T follicular helper cell (primary cell): ENCODE measurements at places on chromosomes 6 and 20.

DNA sequence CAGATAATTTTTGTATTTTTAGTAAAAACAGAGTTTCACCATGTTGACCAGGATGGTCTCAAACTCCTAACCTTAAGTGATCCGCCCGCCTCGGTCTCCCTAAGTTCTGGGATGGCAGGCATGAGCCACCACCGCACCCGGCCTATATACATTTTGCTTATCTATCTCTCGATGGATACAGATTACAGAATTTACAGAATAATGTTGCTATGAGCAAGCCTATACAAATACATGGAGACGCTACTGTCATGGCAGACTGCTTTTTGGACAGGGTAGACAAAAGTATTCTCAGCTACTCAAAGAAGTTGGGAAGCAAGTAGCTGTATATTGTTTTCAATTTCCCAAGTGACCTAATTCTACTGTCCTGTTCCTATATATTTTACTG, 1.6 kb downstream of the HSPA1L start:
- DNase-seq: no peak

DNA sequence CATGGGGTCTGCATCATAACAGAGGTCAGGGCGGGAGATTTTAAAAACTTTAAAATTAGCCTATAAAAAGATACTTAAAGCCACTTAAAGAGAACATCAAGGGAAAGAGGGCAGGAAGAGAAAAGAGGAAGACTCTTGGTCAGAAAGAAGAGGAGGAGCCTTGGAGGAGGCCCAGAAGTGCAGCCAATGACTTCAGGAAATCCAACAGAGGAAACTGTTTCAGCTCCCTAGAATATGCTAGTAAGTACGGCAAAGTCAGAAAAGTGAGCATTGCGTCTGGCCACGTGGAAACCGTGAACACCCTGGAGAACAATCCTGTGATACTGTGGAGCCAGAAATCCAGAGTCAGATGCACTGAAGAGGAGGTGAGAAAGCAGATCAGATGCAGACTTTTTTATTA, 22.5 kb upstream of the NHSL1 start:
- no peak for DNase-seq

GRCh38 chr20:853406-853996, 20.0 kb downstream of the FAM110A start:
- DNase-seq: no peak

DNA sequence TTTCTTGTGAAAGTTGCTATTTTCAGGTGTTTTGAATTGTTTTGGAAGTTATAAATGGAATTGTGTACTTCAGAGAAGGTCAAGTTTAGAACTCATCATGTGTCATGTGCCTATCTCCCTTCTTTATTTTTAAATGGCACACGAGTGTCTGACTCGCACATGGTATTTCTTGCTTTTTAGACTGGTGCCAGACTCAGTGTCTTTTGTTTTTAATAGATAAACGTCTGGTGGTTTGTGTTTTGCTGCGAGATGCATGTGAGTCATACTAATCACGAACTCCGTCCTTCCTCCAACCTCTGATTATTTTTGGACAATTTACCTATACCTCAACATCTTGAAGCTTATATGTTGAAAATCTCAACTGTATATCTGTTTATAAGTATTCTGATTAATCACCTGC, 292.1 kb downstream of the CDKAL1 start:
- DNase-seq: no peak

DNA sequence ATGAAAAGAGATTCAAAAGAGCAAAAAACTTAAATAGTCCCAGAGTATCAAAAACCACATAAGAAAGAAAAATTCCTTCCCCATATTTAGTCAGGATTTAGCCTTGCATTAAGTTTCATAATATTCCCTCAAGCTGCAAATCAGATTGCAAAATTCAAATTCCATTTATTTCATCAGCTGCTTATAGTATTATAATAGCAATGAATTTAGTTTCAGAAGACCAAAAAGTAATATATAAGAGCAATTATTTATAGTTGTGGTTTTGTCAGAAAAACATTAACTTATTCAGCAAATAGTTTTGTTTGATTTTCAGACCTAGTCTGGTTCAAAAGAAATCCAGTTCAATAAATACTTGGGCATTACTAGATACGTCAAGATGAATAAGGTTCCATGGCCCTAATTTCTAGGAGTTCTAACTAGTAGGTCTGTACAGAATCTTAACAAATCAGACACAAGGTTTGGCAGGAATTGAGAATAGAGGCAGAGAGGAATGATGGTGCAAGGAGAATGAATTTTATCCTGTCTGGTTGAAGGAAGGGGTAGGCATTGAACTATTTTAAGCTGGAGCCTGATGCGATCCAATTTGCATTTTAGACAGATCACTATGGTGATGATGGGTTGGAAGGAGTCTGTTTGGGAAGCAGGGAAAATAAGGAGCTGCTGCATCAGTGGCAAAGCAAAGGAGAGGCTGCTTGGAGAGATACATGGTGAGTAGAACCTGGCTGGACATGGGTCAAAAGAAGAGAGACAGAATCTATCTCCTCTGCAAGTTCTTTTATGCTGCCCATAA, 163.9 kb upstream of the STXBP5 start:
- no peak for DNase-seq

DNA sequence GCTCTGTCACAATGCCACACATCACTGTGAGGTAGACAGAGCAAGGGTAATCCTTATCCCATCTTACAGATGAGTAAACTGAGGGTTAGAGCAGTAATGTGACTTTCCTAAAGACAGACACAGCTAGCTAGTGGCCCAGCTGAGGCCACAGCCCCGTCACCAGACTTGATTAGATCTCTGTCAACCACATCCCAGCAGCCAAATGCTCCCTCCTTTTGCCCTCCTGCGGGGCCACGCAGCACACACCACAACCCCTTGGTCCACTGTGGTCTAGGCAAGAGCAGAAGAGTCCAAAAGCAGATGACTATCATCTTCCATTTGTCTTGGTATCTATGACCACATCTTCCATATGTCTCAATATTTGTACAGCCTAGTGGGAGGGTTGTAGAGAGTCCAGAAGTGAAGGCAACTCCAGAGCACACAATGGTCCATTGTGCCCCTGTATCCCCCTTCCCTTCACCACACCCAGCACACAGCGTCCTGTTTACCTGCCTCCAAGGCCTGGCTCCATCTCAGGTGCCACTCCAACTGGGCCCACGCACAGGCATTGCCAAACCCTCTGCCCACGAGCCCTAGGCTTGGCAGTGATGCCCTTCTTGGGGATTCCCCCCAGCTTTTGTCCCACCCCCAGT, 47.1 kb upstream of the FOXP4 start:
- DNase-seq: no peak

DNA sequence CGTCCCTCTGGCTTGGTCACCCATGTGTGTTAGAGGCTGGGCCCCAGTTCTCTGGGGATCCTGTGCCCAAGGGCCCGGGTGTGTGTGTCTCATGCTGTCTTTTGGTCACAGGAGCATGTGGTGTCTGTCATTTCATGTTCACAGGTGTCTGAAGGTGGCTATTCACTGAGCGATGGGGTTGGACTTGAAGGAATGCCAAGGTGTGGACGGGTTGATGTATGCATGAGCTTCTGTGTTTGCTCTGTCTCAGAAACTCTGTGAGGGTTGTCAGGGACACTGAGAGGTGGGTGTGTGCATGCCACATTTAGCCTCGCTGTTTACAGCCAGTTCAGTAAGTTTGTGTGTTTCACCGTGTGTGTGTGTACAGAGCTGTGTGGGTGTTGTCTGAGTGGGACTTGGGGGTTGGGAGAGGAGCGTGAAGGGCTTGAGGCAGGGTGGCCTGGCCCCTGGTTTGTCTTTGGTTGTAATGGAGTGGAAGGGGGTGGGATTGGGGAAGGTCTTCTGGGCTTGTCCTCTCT, 1.2 kb downstream of the DDR1 start:
- no peak for DNase-seq
